ENCODE measurements at places on chromosomes 1 and 21.
A peak's percentile ranks its signal among the peaks of the same experiment; 100 is the strongest.

- DNase-seq = no peak
Measured at GRCh38 chr1:211751438-211751837, 76.0 kb upstream of the NEK2 start.

GRCh38 chr1:11529330-11529729 is 50.4 kb downstream of the DISP3 start:
- no peak for DNase-seq

DNA sequence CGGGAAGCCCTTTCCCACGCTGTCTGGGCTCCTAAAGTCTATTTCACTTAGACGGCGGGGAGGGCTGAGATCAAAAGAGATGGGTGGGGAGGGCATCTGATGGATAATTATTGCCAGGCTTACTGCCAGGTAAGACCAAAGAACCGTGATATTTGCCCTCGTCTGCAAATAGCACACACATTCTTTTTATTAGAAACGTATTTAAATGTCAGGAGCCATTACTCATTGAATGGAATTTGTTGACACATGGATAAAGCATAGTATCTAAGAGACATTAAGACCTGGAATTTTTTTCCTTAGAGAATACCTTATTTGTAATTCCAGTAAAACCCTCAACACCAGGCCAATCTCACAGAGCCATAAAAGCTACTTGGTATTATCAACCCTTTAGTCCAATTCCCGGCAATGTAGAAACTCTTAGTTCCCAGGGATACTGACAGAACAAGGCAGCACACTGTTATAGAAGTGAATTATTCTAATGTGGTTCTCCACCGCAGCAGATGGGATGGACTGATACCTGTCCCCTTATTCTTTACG is 10.6 kb downstream of the URB1 start:
- peak; percentile 70 for DNase-seq

DNA sequence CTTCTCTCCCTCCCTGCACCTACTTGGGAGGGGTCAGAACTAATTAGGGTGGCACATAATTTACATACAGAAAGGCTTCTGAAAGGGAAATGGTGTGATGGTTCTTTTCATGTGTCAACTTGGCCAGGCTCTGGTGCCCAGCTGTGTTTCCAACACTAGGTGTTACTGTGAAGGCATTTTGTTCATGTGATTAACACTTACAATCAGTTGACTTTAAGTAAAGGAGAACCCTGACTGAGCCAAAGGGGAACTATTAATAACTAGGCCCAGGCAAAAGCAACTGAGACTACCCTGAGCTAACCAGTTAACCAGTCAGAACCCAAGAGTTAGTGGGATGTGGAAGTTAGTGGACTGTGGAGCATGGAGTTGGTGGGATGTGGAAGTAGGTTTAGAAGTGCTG is 114.9 kb downstream of the SEC16B start:
- DNase-seq = no peak

GRCh38 chr21:31343680-31344480 is at the start of gene TIAM1:
Gene TIAM1 (minus strand): TSS chr21:31344261. CDS start chr21:31266972, 77,289 bp downstream.
- no peak for DNase-seq

- no peak for DNase-seq
Measured at GRCh38 chr1:48673332-48674105, 103.2 kb downstream of the BEND5 start.

- DNase-seq = no peak
Measured at GRCh38 chr1:191711961-191712360, 446.3 kb upstream of the RGS18 start.

DNA sequence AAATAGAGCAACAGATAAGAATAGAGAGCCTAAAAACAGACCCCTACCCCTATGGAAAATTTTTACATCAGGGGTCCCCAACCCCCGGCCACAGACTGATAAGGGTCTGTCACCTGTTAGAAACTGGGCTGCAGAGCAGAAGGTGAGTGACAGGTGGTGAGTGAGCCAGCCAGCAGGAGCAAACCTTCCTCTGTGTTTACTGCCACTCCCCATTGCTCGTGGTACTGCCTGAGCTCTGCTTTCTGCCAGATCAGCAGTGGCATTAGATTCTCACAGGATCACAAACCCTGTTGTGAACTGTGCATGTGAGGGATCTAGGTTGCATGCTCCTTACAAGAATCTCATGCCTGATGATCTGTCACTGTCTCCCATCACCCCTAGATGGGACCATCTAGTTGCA is 174.1 kb downstream of the FOXD2 start:
- DNase-seq = no peak

DNA sequence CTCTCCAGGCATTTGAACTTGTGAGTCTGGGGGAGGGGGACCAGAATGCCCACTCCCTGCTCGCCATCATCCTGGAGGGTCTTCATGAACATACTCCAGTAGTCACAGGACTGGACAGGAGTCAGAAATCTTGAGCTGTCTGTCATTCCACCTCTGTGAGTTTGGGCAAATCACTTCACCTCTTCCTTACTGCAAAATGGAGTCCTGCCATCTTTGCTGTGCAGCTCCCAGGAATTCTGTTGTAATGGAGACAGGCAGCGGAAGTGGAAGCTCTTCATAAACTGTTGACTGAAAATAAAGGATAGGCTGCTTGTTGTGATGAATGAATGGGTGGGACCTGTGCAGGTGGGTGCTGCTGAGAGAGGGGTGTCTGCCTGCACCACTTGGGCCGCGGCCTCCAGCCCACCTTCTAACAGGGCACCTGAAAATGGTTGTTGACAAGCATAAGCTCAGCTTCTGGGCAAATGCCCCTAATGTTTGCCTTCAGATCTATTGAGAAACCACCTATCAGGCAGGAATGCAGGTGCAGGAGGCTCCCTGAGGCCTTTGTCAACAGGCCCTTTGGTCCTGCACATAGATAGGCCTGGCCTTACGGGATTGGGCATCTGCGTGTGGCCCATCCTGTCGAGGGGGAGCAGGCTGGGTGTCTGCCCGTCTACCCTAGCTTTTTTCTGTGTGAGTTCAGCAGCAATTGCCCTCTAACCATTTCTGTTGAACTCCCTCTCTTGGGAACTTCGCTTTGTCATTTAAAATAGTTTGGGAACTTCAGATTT is 321.0 kb downstream of the RPS6KC1 start:
- no peak for DNase-seq

DNA sequence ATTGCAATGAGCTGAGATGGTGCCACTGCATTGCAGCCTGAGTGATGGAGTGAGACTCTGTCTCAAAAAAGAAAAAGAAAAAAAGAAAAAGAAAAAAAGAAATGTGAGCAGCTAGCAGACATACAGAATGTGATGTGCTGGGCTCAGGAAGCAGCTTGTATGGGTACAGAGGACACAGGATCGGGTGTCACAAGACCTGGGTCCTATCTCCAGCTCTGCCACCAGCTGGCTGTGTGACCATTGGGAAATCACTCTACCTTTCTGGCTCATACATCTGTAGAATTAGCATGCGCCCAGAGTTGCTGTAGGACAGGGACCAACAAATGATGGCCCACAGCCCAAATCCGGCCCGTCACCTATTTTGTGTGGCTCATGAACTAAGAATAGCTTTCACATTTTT is 3.3 kb upstream of the PLA2G2C start:
- no peak for DNase-seq

GRCh38 chr1:109923131-109923945 is 12.7 kb downstream of the CSF1 start:
- no peak for DNase-seq

GRCh38 chr1:201503397-201504176 is 3.3 kb downstream of the CSRP1 start:
- DNase-seq = no peak

GRCh38 chr1:174740249-174740968 is 259.3 kb upstream of the CACYBP start:
- no peak for DNase-seq

GRCh38 chr1:118914379-118915161 is 73.6 kb downstream of the TBX15 start:
- DNase-seq = peak; percentile 41

DNA sequence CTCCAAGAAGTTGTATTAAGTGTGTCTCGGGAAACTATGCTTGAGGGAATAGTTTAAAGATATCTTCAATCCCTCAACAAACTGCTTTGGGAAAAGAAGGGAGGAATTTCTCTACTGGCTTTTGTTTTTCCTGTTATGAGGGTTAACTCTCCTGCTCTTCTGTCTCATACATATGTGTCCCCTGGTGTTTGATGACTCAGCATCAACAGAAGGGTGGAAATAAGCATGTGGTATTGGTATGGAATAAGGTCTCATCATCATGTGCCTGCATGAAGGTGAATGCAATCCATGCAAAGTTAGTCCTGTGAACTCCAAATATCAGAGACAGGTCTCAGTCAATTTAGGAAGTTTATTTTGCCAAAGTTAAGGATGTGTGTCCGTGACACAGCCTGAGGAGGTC is 27.2 kb upstream of the ADAR start:
- no peak for DNase-seq

- DNase-seq = no peak
Measured at GRCh38 chr21:33028287-33028670, 2.5 kb downstream of the OLIG2 start.

DNA sequence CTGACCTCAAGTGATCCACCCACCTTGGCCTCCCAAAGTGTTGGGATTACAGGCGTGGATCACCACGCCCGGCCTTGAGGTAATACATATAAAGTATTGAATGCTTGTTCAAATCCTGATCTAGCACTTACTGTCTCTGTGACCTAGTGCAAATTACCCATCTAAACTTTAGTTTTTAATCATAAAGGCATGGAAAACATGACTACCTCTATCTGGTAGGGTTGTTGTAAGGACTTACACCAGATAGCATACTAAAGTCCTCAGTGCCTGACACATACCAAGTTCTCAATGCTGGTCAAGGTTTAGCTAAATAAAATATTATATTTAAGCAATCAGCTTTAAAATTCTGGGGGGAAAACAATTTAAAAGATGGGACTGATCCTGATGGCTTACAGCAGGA is 38.3 kb downstream of the RAB3GAP2 start:
- DNase-seq = no peak

GRCh38 chr1:228155596-228156514 is 6.1 kb downstream of the GJC2 start:
- DNase-seq = no peak

GRCh38 chr1:22364764-22365163 is 86.9 kb upstream of the ZBTB40 start:
- no peak for DNase-seq

DNA sequence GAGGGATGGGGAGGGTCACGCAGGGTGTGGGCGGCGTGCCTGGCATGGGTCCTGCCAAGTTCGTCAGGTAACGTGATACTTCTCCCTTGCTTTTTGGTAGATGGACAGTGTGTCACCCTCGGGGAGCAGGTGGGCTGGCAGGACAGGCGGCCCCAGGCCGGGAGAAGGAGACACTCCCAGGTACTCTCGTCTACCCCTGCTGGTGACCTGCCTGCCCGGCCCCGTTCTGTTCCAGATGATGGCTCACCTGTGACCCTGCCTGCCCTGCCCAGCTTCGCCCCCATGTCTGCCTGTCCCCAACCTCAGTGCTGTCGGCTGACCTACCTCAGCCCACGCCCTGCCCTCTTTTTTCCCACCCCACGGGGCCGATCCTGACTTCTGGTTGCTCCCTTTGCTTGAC is 144.7 kb downstream of the PCBP3 start:
- DNase-seq = no peak

- DNase-seq = no peak
Measured at GRCh38 chr21:34126691-34127090, 53.3 kb downstream of the MRPS6 start.

- DNase-seq = no peak
Measured at GRCh38 chr1:243291292-243291691, 35.5 kb downstream of the SDCCAG8 start.

- no peak for DNase-seq
Measured at GRCh38 chr1:38021969-38022368, 9.4 kb downstream of the UTP11 start.

- DNase-seq = no peak
Measured at GRCh38 chr1:13799502-13800283, 99.7 kb downstream of the PRDM2 start.

- no peak for DNase-seq
Measured at GRCh38 chr1:201748335-201748734, 80.6 kb upstream of the IPO9 start.

DNA sequence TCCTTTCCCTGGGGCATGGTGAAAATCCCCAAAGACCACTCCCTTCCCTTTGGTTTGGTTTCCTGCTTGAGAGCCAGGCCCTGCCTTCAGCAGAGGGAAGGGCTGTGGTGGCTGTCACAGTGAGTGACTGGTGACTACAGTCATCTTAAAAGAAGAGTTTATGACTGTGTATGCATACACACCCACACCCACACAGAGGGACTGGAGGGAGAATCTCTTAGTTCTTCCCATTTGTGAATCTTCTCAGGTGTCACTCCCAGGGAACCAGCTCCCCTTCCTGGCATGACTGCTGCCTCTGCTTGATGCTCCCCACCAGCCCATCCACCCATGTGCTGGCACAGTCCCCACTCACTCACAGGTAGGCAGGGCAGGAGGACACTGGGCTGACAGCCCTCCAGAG is 3.9 kb upstream of the KCNA2 start:
- DNase-seq = no peak

DNA sequence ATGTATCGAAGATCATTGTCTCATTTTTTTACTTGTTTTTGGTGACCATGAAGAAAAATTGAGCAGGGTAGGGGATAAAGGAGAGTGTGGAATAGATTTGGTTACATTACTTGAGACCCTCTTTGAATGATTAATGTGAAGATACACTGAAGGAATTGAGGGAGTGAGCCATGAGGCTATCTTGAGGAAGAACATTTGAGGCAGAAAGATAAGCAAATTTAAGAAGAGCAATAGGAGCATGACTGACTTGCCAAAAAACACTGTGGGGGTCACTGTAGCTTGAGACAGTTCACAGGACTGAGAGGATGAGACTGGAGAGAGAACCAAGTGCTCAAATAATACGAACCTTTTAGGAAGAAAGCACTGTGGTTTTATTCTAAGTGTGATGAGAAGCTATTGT is 43.1 kb upstream of the PTPRC start:
- DNase-seq = no peak

- DNase-seq = no peak
Measured at GRCh38 chr1:87450615-87451209, 122.0 kb downstream of the LMO4 start.

DNA sequence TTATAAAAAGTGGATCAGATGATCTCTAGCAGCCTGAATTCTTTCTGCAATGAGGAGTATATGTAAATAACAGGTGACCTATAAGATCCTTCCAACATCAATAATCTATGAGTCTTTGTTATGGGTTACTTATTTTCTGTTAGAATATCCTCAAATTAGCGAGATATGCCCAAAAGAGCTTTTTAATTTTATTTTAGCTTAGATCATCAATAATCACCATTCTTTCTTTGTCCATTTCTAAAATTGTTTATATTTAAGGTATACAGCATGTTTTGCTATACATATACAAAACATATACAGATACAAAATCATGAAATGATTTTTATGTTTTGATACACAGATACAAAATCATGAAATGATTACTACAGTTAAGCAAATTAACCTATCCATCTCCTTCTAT is 11.8 kb downstream of the RABGAP1L start:
- DNase-seq = no peak

GRCh38 chr1:96104906-96105305 is 616.7 kb upstream of the PTBP2 start:
- no peak for DNase-seq

DNA sequence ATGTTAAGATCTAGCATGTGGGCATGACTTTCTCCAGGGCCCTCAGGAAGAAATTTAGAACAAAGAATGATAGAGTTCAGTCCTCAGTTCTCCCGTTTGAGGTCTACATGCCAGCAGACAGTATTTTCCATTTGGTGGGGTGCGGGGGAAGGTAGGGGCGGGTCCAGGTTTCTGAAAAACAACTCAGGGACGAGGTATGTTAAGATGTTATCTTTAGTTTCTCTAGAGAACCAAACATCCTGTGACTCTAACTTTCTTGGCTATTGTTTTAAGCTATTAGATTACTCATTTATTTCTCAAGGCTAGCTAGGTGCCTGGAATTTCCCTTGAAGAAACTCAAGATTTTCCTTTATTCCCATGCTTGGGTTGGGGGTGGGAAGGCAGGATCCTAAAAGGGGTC is 42.3 kb upstream of the SYT14 start:
- no peak for DNase-seq

Data from LoVo (cell line).